ENCODE measurements at places on chromosomes 3 and 15. TPM values are rescaled to one million over a fixed set of nuclear protein-coding genes. Genes with fewer than 3 reads are reported as not detected.
A peak's percentile ranks its signal among the peaks of the same experiment; 100 is the strongest.

The RPL15 gene
- total RNA-seq = 2,527 TPM

The CD200 gene
- 7.5 TPM for total RNA-seq

The SEC61A1 gene
- 105 TPM for total RNA-seq

The CDCP1 gene
- 0.04 TPM for total RNA-seq

The PIAS1 gene
- total RNA-seq = 18.8 TPM

The MGLL gene
- 18.1 TPM for total RNA-seq

DNA sequence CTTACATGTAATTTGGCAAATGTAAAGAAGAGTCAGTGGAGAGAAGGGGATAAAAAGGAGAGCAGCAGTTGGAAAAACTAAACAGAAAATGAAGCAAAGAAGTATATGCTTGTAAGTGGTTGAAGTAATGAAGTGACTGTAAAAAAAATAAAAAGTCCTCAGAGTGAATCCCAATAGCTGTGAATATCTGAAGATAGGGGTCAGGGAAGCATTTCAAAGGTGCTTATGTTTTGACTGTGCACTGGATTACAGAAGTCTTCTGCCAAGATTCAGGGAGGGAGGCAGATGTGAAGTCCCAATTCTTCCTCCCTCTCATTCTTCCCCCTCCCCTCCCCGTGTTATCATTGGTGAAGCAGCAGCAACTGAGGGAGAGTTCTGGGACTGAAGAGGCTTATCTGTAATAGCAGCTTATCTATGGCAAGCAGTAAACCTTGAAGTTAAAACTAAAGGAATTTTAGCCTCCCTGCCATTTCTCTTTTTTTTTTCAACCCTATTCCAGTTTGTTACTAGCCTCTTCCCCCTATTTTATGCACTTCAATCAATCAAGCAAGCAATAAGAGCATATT lies 597.9 kb downstream of the IGSF11 start:
- no peaks in the 10 kb centered on the region for H3K4me1 ChIP-seq
- H3K4me3 ChIP-seq = no peak overlapping the region
- peak; percentile 2 for DNase-seq
- no peaks in the 10 kb centered on the region for H3K36me3 ChIP-seq
- H3K27ac ChIP-seq = no peak overlapping the region
- no peaks in the 10 kb centered on the region for H3K27me3 ChIP-seq

- H3K27me3 ChIP-seq = no peaks in the 10 kb centered on the region
- no peak overlapping the region for H3K27ac ChIP-seq
- H3K4me1 ChIP-seq = no peaks in the 10 kb centered on the region
- DNase-seq = peak; percentile 81
- no peaks in the 10 kb centered on the region for H3K36me3 ChIP-seq
These were observed 28.3 kb upstream of the CRYBG3 start for GRCh38 chr3:97793420-97794019.

DNA sequence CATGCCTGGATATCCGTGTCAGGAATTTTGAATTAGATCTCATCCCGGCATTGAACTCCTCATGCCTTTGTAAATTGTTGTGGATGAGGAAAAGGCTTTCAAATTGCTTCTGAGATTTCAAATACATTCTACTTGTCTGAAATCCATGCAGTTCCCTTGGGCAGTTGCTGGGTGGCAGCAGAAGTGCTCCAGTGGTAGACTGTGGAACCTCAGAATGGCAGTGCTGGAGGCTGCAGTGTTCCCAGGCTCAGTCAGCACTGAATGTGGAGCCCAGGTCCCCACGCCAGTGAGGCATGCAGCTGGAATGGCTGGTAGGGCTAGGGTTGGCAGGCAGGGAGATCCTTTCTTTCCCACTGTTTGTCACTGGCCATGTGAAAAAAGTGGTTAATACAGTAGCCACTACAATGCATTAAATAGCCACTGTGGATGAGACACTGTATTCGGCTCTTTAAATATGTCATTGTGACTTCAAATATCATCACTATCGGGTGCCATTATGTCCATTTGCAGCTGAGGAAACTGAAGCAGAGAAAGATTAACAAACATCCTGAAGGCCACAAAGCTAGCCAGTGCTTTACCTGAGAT lies 98.6 kb downstream of the TPRG1 start:
- peak; percentile 42 for DNase-seq
- H3K4me1 ChIP-seq = no peaks in the 10 kb centered on the region
- no peaks in the 10 kb centered on the region for H3K36me3 ChIP-seq

DNA sequence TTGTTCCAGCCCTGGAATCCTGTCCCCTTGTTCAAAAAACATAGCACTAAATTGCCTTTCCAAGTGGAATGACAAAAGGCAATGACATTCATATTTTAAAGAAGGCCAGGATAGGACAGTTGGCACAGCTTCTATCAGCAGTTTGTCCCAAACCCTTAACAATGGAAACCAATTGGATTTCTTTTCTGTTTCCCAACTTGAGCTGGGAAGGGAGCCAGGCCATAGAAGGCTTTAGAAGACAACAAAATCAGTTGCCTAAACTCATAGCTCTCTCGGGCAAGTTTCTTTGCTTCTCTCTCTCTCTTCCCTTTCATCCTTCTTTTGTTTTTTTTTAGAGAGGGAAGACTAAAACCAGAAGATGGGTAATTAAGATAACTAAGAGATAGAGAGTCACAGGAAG lies 227.7 kb upstream of the TPRG1 start:
- peaks cover 6% of the 10 kb centered on the region for H3K27me3 ChIP-seq
- H3K4me1 ChIP-seq = peaks cover 31% of the 10 kb centered on the region
- no peaks in the 10 kb centered on the region for H3K36me3 ChIP-seq
- H3K27ac ChIP-seq = no peak overlapping the region
- no peak overlapping the region for H3K4me3 ChIP-seq

DNA sequence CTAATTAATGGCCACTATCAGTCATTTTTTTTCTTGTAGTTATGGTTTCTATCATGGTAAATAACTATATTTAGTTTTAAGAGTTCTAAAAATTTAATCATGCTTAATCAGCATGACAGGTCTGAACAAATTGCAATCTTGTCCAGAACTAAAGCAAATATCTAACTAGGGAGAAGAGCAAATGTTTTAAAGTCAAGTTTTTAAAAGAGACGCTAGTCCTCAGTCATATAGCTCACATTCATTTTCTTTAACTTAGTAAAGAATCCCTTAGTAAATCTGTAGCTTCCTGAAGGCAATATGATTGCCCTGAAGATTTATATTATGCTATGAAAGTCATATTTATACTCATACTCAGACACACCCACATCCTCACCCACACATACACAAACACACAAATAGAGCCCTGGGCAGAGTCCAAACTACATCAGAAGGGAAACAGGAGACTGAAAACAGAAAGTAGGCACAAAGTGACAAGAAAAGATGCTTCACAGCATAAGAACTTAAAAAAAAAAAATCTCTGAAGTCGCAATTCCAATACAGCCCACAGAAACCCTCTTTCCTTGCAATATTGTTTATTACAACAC lies 1149.1 kb downstream of the SI start:
- H3K27me3 ChIP-seq = no peaks in the 10 kb centered on the region
- H3K27ac ChIP-seq = no peak overlapping the region
- H3K4me1 ChIP-seq = no peaks in the 10 kb centered on the region
- H3K4me3 ChIP-seq = no peak overlapping the region

- no peaks in the 10 kb centered on the region for H3K36me3 ChIP-seq
- H3K4me3 ChIP-seq = no peak overlapping the region
- no peak for DNase-seq
- no peaks in the 10 kb centered on the region for H3K27me3 ChIP-seq
- H3K4me1 ChIP-seq = peaks cover 2% of the 10 kb centered on the region
- H3K27ac ChIP-seq = no peak overlapping the region
These were observed 23.8 kb downstream of the ISL2 start for GRCh38 chr15:76360416-76360815.

DNA sequence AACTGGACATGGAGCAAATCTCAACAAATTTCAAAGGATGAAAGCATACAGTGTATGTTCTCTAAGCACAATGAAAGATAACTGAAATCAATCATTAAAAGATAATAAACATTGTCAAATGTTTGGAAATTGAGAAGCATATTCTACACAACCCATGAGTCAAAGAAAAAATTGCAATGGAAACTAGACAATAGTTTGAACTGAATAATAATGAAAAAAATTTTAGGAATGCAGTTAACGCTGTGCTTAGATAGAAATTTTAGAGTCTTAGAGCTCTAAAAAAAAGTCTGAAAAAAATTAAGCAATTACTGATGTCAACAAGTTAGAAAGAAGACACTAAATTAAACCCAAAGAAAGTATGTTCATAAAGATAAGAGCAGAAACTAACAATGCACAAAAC lies 15.5 kb downstream of the RABL3 start:
- peaks cover 5% of the 10 kb centered on the region for H3K36me3 ChIP-seq
- H3K27ac ChIP-seq = no peak overlapping the region
- no peak for DNase-seq
- no peaks in the 10 kb centered on the region for H3K4me1 ChIP-seq
- no peaks in the 10 kb centered on the region for H3K27me3 ChIP-seq

DNA sequence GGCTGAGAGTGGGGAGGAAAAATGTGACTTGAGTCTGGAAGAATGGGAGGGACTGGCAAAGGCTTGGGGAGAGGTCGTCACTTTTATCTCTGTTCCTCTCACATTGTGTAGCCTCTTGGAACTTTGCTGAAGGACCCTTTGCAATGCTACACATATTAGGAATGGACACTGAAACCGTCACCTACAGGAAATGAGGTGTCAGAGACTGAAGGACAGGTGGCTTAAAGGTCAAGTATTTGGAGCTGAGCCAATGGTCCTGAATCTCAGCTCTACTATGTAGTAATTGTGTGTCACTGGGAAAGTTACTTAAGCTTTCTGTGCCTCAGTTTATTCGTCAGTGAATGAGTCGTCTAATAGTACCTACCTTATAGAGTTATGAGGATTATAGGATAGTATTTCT lies 14.7 kb downstream of the MCTP2 start:
- H3K4me1 ChIP-seq = no peaks in the 10 kb centered on the region
- H3K4me3 ChIP-seq = no peak overlapping the region
- no peak for DNase-seq

GRCh38 chr3:13235897-13236296 lies 162.7 kb upstream of the IQSEC1 start:
- H3K36me3 ChIP-seq = no peaks in the 10 kb centered on the region
- peaks cover 20% of the 10 kb centered on the region for H3K4me1 ChIP-seq
- no peak overlapping the region for H3K4me3 ChIP-seq
- DNase-seq = no peak
- H3K27ac ChIP-seq = no peak overlapping the region

DNA sequence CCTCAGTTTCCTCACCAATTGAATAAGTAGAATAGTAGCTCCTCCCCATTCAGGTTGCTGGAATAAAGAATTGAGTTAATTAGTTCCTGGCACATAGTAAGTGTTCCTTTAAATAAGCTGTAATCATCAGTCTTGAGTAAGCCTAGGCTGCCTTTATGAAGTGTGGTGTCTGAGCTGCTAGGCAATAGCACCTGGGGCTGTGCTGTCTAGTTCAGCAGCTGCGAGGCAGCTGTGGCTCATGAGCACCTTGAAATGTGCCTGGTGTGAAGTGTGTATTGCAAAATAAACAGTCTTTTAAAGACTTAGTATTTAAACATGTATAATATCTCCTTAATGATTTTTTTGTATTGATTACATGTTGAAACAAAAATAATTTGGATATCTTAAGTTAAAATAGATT lies 77.6 kb downstream of the TOP2B start:
- H3K4me1 ChIP-seq = no peaks in the 10 kb centered on the region
- H3K27ac ChIP-seq = no peak overlapping the region
- H3K4me3 ChIP-seq = no peak overlapping the region
- peak; percentile 38 for DNase-seq
- H3K27me3 ChIP-seq = no peaks in the 10 kb centered on the region

DNA sequence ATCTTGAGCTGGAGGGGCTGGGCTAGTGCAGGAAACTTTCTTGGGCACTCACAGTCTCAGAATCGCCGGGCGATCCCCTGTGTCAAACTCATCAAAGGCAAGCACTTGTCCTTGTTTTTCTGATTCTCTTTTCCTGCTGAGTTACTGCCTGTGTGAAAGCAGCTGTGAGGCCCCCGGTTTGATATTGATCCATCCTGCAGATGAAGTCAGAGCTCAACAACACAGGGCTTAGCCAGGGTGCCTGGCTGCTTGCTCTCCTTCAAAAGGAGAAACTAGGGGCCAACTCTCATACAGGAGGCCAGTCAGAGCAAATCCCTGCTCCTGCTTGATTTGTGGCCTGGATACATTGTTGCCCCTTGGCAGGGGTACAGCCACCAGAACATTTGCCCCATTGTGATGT lies 22.9 kb downstream of the CLSTN2 start:
- no peak for DNase-seq
- no peak overlapping the region for H3K4me3 ChIP-seq
- peaks cover 8% of the 10 kb centered on the region for H3K27me3 ChIP-seq
- no peaks in the 10 kb centered on the region for H3K36me3 ChIP-seq

DNA sequence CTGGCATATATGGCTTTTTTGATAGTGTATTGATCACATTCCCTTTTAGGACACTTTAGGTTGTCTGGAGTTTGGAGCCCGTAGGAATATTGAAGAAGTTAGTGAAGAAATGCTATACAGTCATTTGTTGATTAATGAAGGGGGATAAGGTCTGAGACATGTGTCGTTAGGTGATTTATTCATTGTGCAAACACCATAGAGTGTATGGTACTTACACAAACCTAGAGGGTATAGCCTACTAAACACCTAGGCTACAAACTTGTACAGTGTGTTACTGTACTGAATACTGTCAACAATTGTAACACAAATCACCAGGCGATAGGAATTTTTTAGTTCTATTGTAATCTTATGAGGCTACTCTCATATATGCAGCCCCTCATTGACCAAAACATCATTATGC lies 3.3 kb downstream of the TPM1 start:
- peaks cover 38% of the 10 kb centered on the region for H3K4me1 ChIP-seq
- H3K27me3 ChIP-seq = peaks cover 42% of the 10 kb centered on the region
- H3K4me3 ChIP-seq = peak overlapping the region; percentile 55
- peaks cover 20% of the 10 kb centered on the region for H3K36me3 ChIP-seq

DNA sequence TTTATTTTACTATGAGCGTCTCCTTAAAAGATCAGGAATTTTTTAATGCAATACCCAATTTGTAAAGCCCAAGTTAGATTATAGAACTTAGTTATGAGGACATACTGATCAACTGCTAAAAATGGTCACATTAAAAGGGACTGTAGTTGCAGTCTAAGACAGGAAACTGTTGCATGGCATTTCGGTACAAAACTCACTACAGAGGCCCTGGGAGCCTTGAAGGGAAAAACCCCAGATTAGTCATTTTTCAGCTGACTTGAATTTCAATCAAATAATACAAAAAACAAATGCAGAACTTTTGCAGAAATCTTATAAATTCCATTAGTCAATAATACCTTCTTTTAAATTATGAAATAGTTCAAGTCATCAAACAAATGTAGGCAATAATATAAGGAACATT lies 6.9 kb upstream of the PTX3 start:
- H3K4me3 ChIP-seq = no peak overlapping the region
- H3K27ac ChIP-seq = no peak overlapping the region
- H3K4me1 ChIP-seq = no peaks in the 10 kb centered on the region

- peaks cover 7% of the 10 kb centered on the region for H3K4me1 ChIP-seq
- H3K36me3 ChIP-seq = no peaks in the 10 kb centered on the region
- H3K27ac ChIP-seq = no peak overlapping the region
- peak; percentile 25 for DNase-seq
- peaks cover 2% of the 10 kb centered on the region for H3K27me3 ChIP-seq
These were observed 17.1 kb downstream of the CCDC13 start for GRCh38 chr3:42755681-42756578.

Data from muscle of leg (tissue), 16 donors.